ENCODE measurements at places on chromosomes 7 and 10. TPM values are rescaled to one million over a fixed set of nuclear protein-coding genes. Genes with fewer than 3 reads are reported as not detected.
A peak's percentile ranks its signal among the peaks of the same experiment; 100 is the strongest.

The UPK3BL2 gene
- polyA plus RNA-seq = 10.9 TPM

The HELLS gene
- polyA plus RNA-seq = 28.9 TPM

The TMEM229A gene
- polyA plus RNA-seq = 0.19 TPM

The SFRP4 gene
- 2.2 TPM for polyA plus RNA-seq

The MRLN gene
- 0.37 TPM for polyA plus RNA-seq

- no peak for DNase-seq
Measured at GRCh38 chr10:118151461-118151860, 104.7 kb upstream of the RAB11FIP2 start.

- no peak for DNase-seq
Measured at GRCh38 chr10:91316486-91316885, 93.7 kb upstream of the HECTD2 start.

DNA sequence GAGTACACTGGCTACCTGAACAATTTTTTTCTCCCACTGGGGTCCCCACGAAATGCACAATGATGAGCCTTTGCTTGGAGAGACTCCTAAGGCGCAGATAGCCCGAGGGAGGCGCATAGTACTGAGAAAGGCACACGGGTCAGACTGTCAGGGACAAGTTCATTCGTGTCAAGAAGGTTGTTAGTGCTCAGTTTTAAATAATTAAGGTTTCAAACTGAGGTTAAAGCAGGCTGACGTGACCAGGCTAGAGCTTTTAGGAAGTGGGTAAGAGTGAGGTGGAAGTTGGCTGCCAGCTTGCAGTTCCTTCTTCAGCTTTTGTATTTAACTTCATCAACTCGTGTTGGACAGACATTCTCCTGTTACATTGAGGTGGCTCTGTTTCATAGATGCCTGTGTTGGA is 31.6 kb downstream of the RBM33 start:
- no peak for DNase-seq

GRCh38 chr10:132489053-132489703 is 48.4 kb upstream of the INPP5A start:
- no peak for DNase-seq

- peak; percentile 57 for DNase-seq
Measured at GRCh38 chr7:22577470-22578001, 77.5 kb upstream of the STEAP1B start.

DNA sequence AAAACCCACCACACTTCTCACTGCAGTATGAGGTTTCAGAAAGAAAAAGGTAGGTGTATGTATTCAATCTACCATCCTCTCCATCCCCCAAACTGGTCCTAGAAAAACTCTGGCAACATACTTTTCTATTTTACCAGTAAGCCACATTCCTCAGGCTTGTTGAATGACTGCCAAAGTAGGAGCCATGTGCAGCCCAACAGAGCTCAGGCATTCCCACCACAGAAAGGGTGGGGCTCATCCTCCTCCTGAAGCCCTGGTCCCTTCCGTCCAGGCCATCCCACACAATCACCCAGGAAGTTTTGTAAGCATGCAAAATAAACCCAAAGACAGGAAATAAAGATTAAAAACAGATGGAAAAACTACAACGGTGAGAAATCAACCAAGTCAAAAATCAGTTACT is 57.2 kb downstream of the MAD1L1 start:
- DNase-seq = no peak

Measured in right renal pelvis (tissue), 4 donors.